Mucosa of descending colon (tissue), 3 donors: ENCODE measurements at places on chromosomes 3 and 15.

DNA sequence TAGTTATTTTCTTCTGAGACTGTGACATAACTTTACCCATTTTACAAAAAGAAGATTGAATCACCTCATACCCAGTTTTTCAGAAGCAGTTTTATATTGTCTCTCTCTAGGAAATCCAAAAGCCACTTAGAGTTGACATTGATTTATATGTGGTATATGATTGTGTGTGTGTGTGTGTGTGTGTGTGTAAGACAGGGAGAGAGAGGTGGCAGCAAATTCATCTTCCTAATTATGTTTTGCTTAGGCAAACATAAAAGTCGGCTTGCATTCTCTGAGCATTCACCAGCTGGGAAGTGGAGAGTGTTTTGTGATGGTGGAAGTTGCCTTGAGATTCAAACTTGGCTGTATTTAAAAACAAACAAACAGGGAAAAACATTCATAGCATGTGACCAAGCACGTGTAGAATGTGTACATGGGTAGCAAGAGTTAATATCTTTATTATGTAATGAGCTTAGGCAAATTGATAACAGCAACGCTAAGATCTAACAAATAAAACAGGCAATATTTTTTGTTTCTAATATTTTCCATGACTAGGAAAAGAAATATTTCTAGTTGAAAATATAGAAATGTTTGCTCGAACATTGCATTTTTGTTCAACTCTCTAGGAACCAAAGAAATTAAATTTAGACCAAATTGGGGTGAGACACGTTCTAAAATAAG, 64.4 kb upstream of the IGF1R start:
- DNase-seq, result no peak

DNA sequence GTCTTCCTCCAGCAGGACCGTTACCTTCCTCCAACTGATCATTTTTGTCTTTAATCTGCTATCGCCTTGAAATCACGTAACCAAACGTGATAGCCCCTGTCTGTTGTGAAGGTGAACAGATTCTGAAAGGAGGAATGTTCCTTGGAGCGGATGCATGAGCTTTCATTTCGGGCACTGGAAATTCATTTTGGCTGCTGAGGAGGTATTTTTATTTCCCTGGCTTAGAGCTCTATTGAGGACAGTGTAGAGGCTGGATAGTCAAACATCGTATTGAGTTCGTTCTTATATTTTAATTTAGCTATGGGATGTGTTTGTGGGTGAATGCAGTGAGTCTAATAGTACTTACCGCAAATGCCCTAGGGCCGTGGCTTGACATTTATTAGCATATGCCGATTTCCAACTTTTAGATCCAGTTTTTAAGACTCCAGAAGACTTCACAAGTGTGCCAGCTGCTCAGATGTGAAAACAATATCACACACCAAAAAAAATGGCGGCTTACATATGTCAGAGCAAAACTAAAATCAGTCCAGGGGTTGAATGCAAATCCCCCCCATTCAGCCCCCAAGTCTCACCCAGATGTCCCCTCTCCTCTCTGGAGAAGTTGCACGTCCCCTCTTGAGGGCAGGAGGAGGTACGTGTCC, 22.1 kb downstream of the CPN2 start:
- DNase-seq, result no peak

DNA sequence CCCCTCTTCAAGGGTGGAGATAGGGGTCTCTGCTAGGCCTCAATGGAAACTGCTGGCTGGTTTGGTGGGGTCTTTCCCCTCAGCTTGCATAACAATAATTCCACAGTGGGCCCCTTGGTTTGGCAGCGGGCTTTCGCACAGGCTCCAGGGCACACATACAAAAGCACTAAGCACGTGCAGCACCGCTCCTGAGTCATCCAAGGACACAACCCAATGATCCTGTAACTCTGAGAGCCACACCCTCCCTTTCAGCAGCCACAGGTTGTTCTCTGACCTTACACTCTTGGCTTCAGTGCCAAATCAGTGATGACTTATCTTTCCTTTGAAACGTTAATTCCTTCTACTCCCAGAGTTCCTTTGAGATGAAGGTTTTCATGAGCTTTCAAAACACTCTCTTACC, 41.7 kb downstream of the DAPK2 start:
- peak; percentile 86 for DNase-seq

- DNase-seq, result no peak
Measured at GRCh38 chr3:27666272-27666671, 55.9 kb downstream of the EOMES start.

DNA sequence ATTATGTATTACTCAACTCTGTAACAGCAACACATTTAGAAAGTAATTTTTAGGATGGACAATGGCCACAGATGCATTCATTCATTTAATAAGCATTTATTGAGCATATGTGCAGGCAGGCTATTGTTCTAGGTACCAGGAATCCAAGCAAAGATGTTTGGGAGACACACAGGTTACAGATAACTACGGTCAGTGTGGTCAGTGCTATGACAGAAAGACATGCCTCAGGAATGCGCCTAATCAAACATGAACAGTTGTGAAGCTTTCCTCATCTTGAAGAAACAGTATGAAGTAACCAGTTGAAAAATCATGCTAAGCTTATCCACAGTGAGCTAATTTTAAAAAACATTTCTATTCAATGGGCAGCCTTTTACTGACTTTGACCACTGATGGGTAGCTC, 155.4 kb upstream of the CCDC54 start:
- DNase-seq, result no peak
